ENCODE measurements at places on chromosomes 3 and 15.

GRCh38 chr3:28328188-28329151 is 20.1 kb upstream of the ZCWPW2 start:
- DNase-seq, result peak; percentile 27

DNA sequence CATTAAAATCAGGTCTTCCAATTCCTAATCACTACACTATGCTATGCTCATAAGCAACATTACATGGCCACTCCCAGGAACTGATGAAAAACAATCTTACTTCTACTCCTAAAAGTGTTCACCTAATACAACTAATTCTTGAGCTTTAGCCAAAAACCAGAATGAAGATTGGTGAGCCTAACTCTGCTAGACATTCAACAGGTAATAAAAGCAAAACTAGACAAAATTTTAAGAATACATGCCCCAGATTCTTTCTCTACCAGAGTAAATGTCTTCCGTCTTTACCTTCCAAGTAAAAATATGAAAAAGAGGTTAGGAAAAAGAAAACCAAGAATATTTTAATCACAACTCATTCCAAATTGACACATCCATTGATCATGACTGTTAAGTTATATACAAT is 31.3 kb downstream of the ATP13A3 start:
- DNase-seq, result no peak

GRCh38 chr15:74443100-74443909 is 9.5 kb upstream of the SEMA7A start:
- peak; percentile 58 for DNase-seq

GRCh38 chr3:72860053-72860452 is 11.8 kb upstream of the SHQ1 start:
- no peak for DNase-seq

- no peak for DNase-seq
Measured at GRCh38 chr3:16467393-16467792, 46.1 kb downstream of the RFTN1 start.

DNA sequence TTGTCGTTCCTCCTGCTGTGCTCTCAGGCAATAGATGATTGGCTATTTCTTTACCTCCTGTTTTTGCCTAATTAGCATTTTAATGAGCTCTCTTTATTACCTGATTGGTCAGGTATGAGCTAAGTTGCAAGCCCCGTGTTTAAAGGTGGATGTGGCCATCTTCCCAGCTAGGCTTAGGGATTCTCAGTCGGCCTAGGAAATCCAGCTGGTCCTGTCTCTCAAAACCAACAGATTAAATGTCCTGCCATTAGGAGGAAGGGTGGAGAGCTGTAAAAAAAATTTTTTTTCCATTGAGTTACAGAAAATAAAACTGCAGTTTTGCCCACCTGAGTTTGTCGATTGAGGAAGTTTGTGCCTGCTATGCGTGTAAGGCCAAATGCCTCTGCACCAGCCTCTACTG is 5.4 kb upstream of the ACSBG1 start:
- no peak for DNase-seq

GRCh38 chr3:147655236-147655635 is 246.1 kb downstream of the ZIC1 start:
- DNase-seq, result peak; percentile 77

GRCh38 chr3:161016417-161017313 is 88.5 kb downstream of the B3GALNT1 start:
- no peak for DNase-seq

- peak; percentile 16 for DNase-seq
Measured at GRCh38 chr3:74000725-74001124, 376.0 kb upstream of the PDZRN3 start.

DNA sequence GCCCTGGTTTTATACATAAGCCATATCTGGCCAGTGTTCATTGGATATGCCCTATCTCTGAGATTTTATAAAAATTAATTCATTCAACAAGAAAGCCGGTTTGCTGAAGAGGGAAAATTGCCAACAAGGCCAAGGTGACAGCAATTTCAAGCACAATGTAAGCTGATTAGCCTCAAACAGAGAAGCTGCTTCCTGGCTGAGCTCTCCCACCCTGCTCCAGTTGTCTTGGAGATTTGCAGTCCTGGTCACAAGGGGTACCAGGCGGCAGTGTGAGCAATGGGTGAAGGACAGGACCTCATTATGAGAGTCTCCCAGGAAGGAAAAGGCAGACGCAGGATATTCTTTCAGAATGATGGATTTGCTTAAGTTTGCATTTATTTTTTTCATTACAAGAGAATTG is 5.4 kb upstream of the THSD4 start:
- no peak for DNase-seq

- DNase-seq, result no peak
Measured at GRCh38 chr3:26657348-26657976, 34.9 kb downstream of the LRRC3B start.

DNA sequence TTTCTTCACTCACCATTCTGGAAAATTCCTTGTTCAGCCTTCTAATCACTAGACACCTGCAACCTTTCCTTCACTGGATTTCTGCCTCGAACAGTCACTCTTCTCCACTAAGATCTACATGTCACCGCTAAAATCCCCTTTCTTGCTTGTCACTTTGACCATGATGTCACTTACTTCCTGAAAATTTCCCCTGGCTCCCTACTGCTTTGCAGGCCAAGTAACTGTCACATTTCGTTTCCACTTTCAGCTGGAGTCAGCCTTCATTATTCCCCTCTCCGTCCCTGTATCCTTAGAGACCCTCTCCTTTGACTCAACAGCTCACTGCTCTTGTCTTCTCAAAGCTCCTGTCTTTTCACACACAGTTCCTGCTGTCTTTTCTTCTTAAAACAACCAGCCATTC is 15.9 kb downstream of the CHL1 start:
- no peak for DNase-seq

- DNase-seq, result no peak
Measured at GRCh38 chr3:104673981-104674380, 692.7 kb upstream of the ALCAM start.

GRCh38 chr3:195526492-195526891 is 16.6 kb downstream of the PPP1R2 start:
- DNase-seq, result no peak

DNA sequence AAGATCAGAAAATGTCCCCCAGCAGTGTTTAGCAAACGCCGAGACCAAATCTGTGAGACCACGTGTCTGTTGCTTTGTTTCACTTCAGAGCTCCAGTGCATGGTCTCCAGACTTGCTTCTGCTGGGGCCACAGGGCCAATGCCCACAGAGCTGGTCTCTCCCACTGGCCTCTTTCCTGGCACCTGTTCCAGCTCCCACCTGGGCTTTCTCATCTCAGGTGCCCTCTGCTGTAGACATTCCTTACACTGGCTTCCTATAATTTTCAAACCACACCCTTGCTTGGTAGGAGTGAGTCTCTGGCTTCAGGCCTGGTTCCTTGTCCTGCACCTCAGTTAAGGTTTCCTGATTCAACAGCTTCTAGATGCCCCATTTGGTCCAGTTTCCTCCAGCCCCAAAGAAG is 243.1 kb downstream of the ADAMTS17 start:
- no peak for DNase-seq

GRCh38 chr15:96311256-96311955 is 19.1 kb upstream of the NR2F2 start:
- no peak for DNase-seq

GRCh38 chr3:140186421-140186920 is 251.5 kb downstream of the CLSTN2 start:
- DNase-seq, result peak; percentile 40

- no peak for DNase-seq
Measured at GRCh38 chr3:127964816-127965215, 49.8 kb downstream of the KBTBD12 start.

DNA sequence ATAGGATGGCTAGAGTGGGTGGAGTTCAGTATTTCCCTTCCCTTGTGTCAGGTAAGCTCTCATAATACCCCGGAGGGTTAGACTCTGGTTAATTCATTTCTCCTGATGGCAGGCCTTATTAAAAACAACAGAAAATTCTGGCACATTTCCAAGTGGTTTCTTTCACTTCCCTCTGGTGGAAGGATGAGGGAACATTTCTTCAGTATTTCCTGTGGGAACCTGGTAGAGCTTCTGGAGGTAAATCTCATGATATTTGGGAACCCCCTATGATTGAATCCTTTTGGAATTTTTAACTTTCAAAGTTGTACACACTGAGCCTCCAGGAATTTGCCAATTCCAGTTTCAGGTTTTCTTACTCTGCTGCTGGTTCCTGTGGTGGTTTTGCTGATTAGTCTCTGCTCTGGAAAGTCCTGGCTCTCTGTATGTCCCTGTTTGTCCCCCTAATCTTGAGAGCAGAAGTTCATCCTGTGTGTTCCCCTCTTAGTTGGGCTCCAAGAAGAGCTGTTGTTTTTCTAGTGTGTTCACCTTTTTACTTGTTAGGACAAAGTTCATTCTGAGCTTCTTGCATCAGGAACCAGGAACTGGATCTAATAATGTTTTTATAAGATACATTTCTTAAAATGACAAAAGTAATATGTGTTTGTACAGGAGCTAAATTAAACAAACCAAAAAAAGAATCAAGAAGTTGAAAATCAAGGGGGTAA is 12.1 kb downstream of the CHRNA7 start:
- no peak for DNase-seq

GRCh38 chr3:197520311-197521276 is 35.2 kb downstream of the BDH1 start:
- DNase-seq, result peak; percentile 29

DNA sequence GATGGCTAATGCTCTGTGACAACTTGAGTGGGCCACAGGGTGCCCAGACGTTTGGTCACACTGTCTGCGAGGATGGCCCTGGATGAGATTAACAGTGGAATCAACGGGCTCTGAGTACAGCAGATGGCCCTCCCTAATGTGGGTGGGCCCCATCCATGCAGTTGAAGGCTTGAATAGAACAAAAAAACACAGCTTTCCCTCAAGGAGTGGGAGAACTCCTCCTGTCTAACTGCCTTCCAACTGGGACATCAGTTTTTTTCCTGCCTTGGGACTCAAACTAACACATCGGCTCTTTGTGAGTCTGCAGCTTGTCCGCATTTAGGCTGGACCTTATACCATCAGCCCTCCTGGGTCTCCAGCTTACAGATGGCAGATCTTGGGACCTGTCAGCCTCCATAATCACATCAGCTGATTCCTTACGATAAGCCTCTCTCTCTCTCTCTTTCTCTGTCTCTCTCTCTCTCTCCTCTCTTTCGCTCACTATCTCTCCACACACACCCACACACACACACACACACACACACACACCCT is 20.8 kb downstream of the FAM174B start:
- no peak for DNase-seq

GRCh38 chr3:140555666-140556065 is 122.2 kb upstream of the TRIM42 start:
- DNase-seq, result no peak

DNA sequence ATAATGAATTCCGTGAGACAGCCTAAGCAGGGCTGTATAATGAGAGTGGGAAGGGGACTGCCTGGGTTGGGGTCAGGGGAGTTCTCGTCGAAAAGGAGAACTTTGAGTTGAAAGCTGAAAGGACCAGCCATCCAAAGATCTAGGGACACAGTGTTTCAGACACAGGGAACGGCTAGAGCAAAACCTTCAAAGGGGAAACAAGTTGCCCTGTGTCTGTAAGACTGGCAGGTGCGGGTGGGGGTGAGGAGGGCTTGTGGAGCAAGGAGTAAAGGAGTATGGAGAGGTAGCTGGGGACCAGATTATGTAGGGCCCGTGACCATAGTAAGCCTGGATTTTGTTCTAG is 1.3 kb upstream of the SRP14 start:
- no peak for DNase-seq

DNA sequence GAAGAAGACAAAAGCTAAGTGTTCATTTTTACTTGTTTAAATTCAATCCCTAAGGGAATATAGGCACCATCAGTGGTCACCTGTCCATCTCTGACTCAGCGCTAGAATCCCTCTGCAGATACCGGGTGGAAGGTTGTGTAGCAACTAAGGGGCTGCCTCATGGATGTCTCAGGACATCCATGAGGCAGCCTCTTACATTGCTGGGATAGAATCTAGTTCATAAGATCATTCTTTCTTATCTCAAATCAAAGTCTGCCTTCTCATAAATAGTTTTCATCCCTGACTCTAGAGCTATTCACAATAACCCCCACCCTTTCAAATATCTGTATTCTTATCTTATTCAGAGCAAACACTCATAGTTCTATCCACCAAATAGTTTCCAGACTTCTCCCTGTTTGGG is 38.1 kb downstream of the HSPBAP1 start:
- no peak for DNase-seq

DNA sequence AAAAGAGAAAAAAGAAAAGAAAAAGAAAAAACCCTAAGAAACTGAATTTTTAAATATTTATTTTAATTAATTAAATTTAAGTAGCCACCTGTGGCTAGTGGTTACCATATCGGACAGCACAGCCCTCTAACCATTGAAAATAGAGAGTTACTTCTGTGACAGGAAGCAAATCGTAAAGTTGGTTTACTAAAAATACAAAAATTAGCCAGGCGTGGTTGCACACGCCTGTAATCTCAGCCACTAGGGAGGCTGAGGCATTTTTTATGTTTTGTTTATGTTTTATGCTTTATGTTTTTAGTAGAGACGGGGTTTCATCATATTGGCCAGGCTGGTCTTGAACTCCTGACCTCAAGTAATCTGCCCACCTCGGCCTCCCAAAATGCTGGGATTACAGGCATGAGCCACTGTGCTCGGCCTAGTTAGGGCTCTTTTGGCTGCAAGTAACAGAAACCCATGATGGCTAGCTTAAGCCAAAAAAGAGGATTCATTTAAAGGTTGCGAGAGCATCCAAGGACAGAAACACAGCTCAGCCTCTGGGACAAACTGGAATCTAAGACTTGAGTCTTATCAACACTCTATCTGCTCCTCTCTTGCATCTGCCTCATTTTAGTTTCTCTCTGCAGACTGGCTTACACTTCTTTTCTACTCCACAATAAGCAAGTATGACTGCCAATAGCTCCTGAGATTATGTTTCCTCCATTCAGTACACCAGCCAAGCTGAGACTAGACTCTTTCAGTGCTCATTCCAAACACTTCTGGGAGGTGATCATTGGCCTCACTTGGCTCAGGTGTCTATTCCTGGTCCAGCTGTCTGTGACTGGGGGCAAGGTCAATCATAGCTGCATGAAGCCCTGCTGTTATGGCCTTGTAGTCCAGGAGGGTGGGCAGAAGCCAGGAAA is 6.8 kb upstream of the SKIL start:
- DNase-seq, result no peak

DNA sequence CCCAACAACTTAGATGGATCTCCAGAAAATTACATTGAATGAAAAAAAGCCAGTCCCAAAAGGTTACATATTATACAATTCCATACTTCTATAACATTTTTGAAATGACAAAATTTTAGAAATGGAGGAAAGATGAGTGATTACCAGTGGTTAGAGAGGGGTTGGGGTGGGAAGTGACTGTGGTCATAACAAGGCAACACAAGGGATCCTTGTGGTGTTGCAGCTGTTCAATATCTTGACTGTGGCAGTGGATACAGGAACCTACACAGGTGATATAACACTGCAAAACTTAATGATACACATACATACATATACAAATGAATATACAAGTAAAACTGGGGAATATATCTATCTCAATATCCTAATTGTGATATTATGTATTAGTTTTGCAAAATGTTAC is 9.6 kb downstream of the GOLGB1 start:
- DNase-seq, result no peak

- DNase-seq, result peak; percentile 89
Measured at GRCh38 chr15:52730173-52730572, 51.0 kb upstream of the ATOSA start.

GRCh38 chr3:169060037-169060436 is 603.5 kb downstream of the MECOM start:
- peak; percentile 26 for DNase-seq

- DNase-seq, result peak; percentile 31
Measured at GRCh38 chr15:72796515-72797337, 13.2 kb upstream of the ADPGK start.

GRCh38 chr3:137249311-137249940 is 291.6 kb downstream of the IL20RB start:
- no peak for DNase-seq

Measured in AG10803 (cell line).